ENCODE measurements at places on chromosomes 11 and 22.

DNA sequence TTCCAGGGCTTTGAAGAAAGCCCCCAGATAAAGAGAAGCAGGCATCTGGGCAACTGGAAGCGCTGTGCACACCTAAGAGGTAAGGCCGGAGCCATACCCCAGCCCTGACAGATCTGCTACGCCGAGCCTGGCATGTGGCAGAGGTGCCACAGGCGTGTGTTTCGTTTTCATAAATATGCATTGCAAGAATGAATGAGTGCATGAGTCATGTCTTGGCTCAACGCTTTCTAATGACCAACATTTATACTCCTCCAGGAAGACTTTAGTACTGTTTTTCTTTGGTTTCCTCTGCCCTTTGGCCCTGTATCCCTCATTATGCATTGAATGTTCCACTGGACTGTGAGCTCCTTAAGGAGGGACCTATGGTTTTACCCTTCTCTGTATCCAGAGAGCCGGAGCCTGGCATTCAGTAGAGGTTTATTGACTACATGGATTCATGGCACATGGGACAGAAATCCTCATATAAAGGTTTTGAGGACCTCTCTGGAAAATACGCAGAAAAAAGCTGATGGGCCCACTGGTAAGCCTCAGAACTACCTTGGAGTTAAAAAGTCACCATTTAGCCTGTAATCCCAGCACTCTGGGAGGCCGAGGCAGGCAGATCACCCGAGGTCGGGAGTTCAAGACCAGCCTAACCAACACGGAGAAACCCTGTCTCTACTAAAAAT, 38.9 kb upstream of the CSNK2A3 start:
- no peak for DNase-seq

GRCh38 chr22:36334821-36335603, 52.8 kb downstream of the MYH9 start:
- DNase-seq = no peak

GRCh38 chr11:61087426-61088119, 14.7 kb upstream of the CD5 start:
- DNase-seq = no peak

DNA sequence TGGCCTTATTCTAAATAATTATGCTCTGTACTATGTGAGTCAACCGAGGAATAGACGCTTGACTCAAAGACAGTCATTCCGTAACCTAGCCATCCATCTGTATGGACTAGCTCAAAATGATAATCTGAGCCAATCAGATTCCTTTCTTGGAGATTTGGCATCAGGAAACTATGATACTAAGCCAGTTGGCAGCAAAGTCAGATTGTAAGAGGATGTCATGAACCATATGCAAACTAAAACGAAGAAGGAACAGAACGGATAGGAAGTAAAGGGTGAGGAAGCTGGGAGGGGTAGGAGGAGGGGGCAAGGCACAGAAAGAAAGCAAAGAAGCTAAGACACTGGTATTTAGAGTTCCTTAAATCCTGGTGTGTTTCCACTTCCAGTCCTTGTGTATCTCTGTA, 10.7 kb upstream of the SESN3 start:
- DNase-seq = no peak

GRCh38 chr11:46270684-46271083, 6.8 kb upstream of the CREB3L1 start:
- no peak for DNase-seq

GRCh38 chr11:121441521-121441920, 10.6 kb upstream of the SORL1 start:
- DNase-seq = no peak

DNA sequence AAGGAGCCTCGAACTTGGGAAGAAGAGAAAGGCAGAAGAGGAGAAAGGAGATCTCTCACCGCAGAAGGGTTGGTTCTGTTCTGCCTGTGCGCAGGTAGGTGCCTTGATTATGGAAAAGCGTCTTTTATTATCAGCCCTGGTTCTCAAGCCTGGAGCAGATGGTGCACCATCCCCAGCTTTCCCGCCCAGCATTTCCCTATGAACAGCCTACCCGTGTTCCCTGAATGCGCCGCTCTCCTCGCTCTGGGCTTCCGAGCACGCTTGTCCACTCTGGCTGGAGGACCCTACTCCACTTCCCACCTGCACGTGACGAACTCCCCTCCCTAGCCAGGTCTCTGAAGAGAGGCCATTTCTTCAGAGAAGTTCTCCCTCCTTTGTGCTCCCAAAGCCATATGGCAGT, 15.2 kb downstream of the IGSF9B start:
- no peak for DNase-seq

DNA sequence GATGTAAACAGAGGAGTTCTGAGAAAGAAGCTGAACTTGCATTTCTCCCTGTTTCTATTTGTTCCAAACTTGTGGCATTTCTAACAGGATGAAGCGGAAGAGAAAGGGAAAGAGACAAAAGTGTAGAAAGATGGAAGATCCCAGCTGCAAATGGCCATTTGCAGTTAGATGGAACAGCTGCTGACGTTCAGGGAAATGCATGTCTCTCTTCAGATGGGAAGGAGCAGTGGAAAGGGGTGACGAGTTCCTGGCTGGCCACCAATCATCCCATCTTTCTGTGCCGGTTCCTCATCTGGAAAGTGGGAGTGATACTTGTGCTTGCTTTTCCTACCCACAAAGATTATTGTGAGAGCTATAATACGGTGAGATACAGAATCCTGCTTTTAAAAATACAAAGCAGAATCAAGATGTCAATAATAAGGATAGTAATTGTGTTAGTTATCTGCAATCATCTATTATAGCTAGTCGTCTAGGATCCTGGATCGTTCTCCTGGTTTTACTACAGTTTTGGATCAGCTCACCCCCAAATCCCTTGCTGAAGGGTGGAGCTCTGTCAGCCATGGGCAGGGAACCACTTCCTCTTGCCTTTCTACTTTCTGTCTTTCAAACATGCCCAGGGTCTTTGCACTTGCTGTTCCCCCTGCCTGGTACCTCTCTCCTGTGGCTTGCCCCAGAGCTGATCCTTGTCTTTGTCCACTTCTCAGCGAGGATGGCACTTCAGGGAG, 1.2 kb upstream of the TIMP3 start:
- DNase-seq = no peak

DNA sequence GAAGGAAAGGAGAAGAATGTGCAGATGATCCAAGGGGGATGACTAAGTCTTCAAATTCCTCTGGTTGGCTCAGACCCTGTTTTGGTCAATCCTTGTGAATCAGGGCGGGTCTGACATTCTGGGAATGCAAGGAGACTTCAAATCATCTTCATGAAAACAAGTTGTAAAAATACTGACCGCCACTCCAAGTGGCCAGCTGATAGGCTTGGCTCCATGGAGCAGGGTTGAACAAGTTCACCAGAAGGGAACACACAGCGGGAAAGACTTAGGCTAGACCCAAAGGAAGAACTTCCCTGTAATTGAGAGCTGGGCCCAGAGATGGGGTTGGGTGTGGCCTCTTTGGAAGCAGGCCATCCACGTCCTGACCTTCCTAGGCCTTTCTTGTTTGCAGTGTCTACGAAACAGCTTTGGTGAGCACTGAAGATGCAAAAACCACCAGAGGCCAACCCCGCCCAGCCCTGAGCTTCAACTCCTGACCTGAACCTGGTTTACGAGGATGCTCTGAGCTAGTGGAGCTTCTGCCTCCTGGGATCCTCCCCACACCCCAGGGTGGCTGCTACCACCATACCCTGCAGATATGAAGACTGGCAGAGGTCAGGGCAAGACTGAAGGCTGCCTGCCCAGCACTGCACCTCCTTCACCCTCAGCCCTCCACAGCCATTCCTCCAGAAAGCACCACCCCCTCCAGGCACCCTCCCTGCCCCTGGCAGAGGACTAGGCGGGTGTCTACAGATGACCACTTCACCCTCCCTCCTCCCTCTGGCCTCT, 26.1 kb downstream of the GDPD5 start:
- DNase-seq = no peak

- DNase-seq = peak; percentile 66
Observed at GRCh38 chr22:36286096-36286957, 33.4 kb downstream of the APOL1 start.

- no peak for DNase-seq
Observed at GRCh38 chr22:42760806-42761565, 40.3 kb upstream of the A4GALT start.

GRCh38 chr11:60994541-60995080, 23.1 kb downstream of the CD6 start:
- no peak for DNase-seq

- no peak for DNase-seq
Observed at GRCh38 chr22:26481694-26482093, 1.9 kb downstream of the HPS4 start.

- no peak for DNase-seq
Observed at GRCh38 chr22:39097098-39098020, at the start of gene APOBEC3H. APOBEC3H (plus strand) TSS chr22:39097244; CDS start chr22:39100279, 3,035 bp downstream.

DNA sequence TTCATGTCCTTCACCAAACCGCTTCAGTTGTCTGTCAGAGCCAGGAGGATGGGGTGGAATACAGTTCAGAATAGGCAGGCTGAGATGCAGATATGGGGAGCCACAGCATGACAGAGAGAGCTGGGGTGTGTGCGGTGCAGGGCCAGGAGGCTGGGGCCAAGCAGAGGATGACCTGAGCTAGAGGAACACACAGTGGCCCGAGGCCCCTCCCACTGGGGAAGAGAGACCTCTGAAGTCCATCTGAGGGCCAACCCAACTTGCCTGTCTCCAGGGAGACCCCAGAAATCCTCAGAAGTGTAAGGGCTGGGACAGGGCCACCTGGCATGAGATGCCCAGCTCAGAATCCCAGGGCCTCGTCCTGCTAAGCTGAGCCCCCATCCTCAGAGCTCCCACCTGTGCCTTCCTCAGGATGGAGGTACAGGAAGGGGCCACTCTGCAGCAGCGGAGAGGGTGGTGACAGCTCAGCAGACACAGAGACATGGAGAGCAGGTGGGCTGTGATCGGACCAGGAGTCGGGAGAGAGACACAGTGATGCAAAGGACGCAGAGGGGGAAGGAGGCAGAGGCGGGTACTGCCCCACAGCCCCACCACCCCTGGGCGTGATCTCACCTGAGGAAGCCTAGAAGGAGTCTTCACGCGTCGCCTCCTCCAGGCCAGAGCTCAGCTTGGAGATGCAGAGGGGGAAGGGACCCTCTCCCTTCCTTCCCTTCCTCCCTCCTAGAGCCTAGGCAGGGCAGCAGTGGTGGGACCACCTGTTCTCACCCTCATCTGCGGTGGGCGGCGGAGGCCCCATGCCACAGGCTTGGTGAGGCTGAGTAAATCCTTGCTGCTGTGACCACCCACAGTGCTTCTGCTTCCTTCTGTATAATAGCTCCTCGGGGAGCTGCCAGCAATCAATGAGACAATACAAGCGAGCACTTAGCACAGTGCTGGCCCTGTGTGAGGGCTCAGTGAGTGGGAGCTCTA, 9.1 kb upstream of the TUB start:
- peak; percentile 31 for DNase-seq

GRCh38 chr22:27976586-27976985, 57.5 kb upstream of the PITPNB start:
- no peak for DNase-seq

- DNase-seq = no peak
Observed at GRCh38 chr11:77723024-77723423, 85.4 kb upstream of the CLNS1A start.

DNA sequence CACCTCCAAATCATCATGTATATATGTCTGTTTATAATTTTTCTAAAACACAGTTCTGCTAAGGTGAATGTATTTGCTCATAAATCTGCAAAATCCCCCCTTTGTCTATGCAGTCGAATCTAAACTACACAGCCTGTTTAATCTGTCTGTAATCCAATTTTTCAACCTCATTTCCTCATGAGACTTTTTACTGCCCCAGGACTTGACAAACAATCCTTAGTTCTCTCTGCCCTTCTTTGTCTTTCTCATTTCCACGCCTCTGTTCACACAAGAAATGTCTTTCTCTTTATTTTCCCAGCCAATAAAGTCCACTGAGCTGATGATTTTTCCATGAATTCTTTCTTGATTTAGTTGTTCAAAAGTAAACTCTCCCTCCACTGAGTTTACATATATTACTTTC, 1154.3 kb downstream of the FAM181B start:
- no peak for DNase-seq

DNA sequence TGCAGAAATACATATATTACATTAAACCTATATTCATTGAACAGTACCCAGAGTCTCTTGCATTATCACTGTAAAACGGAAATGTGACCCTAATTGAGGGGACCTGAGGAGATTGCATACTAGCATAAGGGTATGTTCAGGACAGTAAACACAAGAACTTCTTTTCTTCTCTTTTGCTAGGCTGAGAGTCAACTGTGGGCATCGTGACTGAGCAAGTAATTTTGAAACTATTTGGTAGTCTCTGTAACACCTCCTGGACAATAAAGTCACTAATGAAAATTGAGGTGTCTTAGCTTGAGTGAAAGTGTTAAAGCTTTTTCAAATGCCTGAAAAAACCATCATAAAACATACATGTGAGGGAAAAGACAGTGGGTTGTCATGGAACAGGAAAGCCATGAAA, 90.9 kb downstream of the PDHX start:
- DNase-seq = no peak

DNA sequence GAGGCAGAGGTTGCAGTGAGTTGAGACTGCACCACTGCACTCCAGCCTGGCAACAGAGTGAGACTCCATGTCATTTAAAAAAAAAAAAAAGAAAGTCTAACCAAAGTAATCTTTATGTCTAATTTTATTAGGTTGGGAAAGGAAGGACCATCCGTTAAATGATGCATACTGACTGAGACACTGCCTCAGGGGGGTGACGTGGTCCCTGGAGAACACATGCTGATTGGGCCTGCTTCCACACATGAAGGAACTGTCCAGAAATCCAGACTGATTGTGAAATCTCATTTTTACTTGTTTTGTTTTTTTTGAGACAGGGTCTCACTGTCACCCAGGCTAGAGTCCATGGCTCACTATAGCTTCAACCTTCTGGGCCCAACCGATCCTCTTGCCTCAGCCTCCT, 5.5 kb downstream of the SF3A1 start:
- no peak for DNase-seq

DNA sequence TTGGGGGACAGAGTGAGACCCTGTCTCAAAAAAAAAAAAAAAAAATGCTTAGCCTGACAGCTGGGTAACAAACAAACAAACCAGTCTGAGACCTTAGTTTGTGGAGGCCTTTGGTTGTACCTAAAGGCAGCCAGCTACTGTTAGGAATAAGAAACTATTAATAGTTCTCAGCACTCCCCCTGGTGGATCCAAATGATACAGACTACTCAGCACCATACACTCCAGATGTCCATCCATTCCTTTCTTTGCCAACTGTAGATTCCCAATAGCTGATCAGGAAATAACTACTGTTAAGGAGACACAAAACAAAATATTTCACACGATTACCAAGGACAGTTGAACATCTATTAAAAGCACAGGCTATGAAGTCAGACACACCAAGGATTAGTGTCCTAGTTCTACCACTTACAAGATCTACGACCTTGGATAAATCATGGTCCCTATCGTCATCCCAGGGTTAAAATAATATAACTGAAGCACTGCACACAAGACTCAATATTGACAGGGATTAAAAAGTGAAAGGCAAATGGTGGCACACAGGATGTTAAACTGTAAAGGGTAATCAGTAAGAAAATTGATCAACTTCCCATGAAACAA, 17.2 kb downstream of the CLDN25 start:
- peak; percentile 34 for DNase-seq

DNA sequence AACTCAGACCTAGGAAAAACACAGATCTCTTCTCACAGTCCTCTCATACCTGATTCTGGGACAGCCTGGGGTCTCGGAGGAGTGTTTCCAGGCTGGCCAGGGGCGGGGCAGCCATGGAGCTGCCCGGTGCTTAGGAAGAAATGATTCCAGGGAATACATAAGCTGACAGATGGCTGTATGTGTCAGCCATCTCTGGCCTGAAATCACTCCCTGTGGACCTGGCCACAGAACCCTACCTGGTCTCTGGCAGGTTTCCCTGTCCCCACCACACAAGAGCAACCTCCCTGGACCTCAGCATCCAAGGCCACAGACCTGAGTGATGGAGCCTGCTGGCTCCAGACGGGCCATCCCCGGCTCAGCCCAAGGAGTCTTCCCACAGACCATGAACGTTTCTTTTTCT, 10.0 kb downstream of the GGA1 start:
- no peak for DNase-seq

Data from COR-L47 (cell line).